ENCODE measurements at places on chromosomes 12 and 14.

DNA sequence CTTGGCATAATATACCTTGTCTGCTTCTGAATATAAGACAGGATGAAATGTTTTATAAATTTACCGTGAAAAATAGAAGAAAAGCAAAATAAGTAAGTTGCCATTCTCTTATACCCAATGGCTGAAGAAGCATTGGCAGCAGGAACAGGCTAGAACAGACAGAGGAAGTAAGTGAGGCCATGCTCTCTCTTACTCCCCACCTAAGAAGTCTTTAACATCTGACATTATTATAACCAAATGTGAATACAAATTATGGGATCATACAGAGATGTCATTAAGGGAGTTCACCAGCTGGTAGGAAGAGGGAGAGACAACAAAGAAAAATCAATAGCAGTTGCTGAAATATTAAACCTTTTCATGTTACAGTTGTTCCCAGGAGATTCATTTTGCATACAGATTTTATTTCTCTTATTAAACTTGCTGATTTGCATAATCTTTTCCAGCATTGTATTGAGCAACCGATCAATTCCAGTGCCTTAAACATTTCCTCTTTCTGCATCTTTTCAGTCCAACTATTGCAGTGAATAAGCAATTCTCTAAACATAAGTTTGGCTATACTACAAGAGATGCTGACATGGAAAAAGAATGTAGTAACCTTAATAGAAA lies 270.6 kb downstream of the SLC6A15 start:
- DNase-seq = no peak

DNA sequence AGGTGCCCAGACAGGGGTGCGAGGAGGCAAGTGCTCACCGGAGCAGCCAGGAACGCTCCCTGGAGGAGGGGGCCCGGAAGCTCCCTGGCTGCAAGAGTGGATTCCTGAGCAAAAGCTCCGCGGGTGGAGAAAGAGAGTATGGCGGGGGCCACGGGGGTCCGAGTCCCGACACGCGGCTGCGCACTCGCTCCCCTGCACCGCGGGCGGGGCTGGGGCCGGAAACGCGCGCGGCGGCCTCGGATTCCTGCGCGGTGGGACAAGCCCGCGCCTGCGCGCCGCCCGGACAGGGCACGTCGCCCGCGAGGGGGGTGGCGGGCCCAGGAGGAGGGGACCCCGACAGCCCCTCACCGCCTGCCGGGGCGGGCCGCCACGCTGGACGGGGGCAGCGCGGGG lies 27.8 kb upstream of the GPR132 start:
- peak; percentile 59 for DNase-seq

- no peak for DNase-seq
Measured at GRCh38 chr12:130700492-130701401, 15.4 kb downstream of the RIMBP2 start.

GRCh38 chr14:59814988-59815387 lies 55.6 kb downstream of the RTN1 start:
- DNase-seq = no peak

- DNase-seq = no peak
Measured at GRCh38 chr12:19436931-19437330, 2.4 kb upstream of the AEBP2 start.

- DNase-seq = no peak
Measured at GRCh38 chr14:22837750-22838538, 1.6 kb downstream of the MMP14 start.

DNA sequence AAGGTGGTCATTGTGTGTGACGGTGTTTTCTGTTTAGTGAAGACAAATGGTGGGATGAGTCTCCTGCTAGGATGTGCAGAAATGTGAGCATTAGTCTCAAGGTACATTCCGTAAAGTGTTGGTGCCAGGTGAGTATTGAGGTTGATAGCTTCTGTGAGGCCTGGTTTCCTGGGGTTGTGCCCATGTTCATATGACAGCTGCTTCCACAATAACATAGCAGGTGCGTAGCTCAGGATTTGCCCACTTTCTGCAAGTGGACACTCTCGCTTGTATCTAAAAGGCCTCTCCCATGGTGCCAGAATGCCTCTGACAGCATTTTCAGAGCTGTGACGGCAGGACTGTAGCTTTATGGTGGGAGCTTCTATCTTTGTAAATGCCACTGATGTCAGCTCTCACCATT lies 832.0 kb downstream of the DIO2 start:
- DNase-seq = no peak

GRCh38 chr14:106790189-106791036 lies 1264.0 kb downstream of the TMEM121 start:
- peak; percentile 8 for DNase-seq

Data from HuH-7.5 (cell line).